Brain (organoid and tissue), 16 donors: ENCODE measurements at places on chromosomes 1 and 21.

DNA sequence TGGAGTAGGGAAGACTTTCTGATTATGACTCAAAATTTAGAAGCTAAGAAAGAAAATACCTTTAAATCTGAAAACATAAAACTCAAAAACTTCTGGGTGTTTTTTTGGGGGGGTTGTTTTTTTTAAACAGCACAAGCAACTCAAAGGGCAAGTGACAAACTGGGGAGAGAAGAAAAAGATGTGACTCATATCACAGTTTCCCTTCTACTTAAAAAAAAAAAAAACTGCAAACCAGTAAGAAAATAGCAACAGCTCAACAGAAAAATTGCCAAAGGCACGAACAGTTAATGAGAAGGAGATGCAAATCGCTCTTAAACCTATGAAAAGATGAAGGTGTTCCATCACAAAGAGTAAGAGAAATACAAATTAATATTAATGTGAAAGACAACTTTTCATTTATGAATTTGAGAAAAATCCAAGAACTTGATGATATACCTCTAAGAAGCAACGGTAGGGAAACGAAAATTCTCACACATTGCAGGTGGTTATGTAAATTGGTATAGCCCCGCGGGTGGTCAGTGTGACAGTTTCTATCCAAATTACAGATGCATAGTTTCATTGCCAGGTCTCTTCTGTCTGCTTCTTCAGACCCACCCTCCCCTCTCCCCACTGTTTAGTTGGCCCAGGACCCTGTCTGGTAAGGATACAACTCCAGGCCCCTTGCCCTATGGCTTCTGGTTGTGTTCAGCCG, 9.0 kb downstream of the IFNAR2 start:
- DNase-seq = no peak

DNA sequence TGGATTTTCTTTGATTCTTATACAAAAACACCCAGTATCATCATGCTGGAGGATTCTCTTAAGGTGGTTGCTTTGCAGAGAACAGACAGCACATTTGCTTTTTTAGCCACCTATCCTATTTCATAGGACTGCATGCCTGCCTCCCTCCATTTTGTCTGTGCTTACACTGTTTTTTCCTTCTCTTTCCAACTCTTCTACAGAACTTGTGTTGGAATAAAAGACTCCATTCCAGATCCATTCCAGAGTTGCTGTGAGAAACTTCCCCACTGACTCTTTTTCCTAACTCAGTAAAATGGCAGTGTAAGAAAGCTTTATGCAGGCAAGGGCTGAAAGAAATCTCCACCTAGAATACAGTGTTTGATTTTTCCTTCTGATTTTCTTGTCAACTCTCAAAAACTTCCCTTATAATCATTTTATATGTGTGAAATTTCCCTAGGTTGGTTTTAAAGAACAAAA, 5.2 kb upstream of the ARID1A start:
- DNase-seq = peak; percentile 75

DNA sequence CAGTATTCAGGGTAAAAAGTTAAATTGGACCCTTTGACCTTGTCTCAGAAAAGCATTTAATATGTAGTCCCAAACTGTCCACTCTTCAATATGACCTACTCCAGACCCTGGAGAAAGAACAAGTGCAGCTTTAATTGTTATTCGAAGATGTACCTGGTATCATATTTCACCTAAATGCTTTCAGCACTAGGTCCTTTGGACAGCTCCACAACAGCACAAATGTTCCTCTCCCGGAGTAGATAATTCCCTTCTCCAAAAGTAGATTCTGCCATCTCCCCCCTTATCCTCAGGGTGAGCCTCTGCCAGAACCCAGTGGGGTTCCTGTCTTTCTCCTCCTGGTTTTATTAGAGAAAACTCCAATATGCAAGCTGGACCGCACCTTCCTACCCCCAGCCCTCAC, 104.5 kb upstream of the AJAP1 start:
- no peak for DNase-seq

DNA sequence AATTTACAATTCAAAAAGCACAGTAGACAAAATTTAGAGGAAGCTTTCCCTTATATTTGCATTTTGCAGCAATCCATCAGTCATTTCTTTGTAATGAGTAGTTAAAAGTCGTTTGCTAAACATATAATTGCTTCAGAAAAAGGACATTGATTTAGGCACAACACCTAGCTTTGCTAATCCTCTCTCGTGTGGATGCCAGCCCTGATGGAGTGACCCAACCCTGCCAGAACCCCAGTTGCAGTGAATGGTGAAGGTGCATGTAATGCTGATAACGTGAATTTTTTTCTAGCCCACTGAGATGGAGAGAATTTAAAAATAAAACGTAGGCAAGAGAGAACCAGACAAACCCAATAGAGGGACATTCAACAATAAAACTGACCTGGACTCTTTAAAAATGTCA, 263.4 kb downstream of the GRIK1 start:
- no peak for DNase-seq

GRCh38 chr1:167862432-167863076, 51.4 kb downstream of the ADCY10 start:
- no peak for DNase-seq

- peak; percentile 93 for DNase-seq
These were observed 193.5 kb downstream of the PDE4B start for GRCh38 chr1:65986146-65986545.

DNA sequence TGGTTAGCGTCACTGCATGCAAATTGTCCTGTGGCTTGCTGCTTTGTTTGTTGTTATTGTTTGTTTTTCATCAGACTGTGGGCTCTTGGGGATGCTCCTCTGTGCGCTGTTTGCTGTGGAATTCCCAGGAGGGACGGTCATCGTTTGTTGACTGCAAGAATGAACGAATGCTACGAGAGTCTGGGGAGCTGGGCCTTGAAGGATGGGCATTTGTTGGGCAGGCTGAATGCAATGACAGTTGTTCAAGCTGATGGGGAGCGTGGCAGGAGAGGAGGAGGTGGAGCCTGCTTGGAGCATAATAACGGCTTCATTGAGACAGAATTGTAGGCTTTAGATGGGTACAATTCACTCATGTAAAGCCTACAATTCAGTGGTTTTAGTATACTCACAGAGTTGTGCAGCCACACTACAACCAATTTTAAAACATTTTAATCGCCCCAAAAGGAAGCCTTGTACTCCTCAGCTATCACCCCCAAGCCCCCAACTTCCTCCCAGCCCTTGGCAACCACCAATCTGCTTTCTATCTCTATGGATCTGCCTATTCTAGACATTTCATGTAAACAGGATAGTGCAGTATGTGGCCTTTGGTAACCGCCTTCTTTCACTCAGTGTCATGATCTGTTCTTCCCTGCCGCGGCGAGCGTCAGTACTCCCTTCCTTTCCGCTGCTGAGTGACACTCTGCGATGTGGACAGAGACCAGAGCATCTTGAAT, 190.2 kb downstream of the CAMTA1 start:
- DNase-seq = no peak

DNA sequence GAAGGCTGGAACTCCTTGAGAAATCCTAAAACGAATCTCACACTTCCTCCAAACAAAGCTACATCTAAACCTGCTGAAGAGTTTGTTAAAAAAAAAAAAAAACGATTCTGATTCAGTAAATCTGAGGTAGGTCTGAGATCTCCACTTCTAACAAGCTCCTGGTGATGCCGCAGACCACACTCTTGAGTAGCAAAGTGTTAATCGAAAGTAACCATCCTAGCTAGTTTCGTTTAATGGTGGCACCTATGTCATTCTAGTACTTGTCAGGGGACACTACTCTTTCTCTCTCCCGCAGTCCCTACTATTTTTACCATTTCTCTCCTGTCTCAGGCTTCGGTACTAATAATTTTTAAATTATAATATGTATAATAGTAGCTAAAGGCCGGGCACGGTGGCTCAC, 2.1 kb downstream of the CLCC1 start:
- no peak for DNase-seq

DNA sequence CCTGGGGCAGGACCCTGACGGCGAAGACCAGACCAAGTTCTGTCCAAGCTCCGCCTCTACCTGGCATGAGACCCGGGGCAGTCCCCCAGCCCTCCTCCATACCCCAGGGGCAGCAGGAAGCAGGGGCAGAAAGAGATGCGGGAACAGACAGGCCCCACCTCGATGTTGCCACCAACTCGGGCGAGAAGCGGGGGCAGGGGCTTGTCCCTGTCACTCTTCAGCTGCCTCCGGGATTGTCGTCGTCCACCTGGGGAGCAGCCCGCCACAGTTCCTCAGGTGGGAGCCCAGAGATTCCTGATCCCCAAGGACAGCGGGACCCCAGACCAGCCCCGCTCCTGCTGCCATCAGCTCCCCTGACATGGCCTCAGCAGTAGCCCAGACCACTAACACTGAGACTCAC, 54.8 kb downstream of the CHD5 start:
- no peak for DNase-seq

GRCh38 chr21:45376459-45377324, 28.3 kb upstream of the COL18A1 start:
- no peak for DNase-seq

GRCh38 chr1:223035724-223036478, 107.1 kb downstream of the TLR5 start:
- DNase-seq = no peak

DNA sequence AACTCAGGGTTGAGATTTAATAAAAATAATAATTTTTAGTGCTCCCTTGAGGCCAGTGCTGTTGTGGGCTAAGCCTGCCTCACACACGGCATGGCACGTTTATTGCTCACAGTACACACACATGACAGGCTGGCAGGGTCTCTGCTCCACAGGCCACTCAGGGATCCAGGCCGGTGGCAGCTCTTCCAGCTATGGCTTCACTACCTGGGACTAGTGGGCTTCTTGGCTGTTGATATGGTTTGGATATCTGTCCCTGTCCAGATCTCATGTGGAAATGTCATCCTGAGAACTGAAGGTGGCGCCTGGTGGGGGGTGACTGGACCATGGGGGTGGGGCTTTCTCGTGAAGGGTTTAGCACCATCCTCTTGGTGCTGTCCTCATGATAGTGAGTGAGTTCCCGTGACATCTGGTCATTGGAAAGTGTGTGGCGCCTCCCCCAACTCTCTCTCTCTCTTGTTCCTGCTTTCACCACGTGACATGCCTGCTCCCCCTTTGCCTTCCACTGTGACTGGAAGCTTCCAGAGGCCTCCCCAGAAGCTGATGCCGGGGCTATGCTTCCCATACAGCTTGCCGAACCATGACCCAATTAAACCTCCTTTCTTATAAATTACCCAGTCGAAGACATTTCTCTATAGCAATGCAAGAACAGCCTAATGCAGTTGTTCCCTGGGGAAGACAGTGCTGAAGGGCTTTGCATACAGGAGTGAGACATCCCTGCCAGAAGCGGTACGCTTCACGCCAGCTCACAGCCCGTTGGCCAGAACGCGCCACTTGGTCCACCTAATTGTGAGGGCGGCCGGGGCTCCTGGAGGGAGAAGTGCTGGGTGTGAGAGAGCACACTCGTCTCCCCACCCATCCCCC, 226.9 kb upstream of the C1orf174 start:
- DNase-seq = no peak

- no peak for DNase-seq
These were observed 4.7 kb downstream of the TMEM54 start for GRCh38 chr1:32896451-32896850.

GRCh38 chr1:28139025-28139712, 37.3 kb downstream of the PTAFR start:
- DNase-seq = no peak

DNA sequence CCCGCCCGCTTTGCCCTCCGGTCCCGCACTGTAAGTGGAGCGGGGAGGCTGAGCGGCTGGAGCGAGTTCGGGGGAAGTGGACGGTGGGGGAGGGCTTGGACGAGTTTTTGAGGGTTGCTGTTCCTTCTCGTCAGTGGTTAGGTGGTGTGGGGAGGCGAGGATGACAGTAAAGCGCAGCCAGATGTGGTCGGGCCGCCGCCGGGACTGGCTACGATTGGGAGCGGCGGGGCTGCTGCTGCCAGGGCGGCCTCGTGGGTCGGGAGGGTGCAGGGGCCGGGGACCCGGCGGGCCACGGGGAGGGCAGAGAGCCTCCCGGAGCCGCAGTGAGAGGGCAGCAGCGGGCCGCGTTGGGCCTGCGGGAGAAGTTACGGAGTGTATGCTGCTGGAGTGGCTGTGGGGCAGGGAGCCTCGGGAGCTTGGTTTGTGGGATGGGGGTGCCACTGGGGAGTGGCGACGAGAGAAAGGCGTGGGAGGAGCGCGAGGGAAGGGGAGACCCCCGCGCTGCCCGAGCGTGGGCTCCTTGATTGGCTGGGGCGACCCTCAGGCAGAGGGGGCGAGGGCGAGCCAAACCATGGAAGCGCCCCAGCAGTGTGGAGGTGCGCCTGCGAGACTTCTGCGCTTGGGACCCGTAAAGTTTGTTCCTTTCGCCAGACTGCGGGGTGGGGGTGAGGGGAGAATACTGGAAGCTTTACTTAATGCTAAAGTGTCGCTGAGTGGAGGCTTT, 2.1 kb downstream of the ADGRL2 start:
- DNase-seq = peak; percentile 71

DNA sequence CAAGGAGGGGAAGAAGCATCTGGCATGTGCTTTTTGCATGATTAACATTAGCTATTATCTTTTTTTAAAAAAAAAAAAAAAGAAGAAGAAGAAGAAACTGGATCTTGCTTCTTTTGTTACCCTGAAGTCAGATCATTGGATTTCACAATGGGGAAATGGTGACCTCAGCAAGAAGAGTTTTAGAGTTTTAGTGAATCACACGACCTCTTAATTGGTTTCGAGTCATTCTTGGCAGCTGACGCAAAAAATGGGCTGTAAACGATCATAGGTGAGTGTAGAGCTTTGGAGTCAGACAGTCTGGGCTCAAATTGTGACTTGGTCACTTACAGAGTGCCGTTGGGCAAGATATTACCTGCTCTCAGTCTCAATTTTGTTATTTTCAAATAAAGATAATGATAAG, 33.3 kb upstream of the PGBD5 start:
- DNase-seq = no peak

DNA sequence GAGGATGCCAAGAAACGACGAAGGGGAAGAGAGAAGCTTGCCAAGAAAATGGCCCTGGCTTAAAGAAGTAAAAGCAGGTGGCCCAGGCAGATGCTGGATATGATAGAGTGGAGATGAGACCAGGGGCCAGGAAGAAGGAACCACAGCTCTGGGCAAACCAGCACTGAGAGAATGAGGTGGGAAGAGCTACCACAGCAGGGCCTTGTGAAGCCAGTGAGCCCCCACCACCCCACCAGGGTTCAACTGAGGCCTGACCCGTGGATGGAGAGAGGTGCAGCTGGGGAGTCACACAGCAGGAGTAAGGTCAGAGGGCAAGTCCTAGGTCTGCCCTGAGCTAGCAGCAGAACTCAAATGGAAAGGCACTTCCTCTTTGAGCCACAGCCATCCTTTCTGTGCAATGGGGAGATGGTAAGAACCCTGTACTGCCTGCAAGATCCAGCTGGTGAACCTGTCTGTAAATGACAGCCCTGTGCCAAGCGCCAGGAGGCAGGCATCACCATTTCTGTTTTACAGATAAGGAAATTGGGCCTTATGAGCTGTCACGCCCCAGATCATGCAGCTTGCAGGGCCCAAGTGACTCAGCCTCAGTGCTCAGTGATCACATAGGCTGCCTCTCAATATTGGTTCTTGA, 8.5 kb downstream of the SH3BGRL3 start:
- DNase-seq = no peak

- no peak for DNase-seq
These were observed 84.6 kb upstream of the NEK7 start for GRCh38 chr1:198072177-198072576.

GRCh38 chr1:36807262-36807661, 227.1 kb downstream of the GRIK3 start:
- no peak for DNase-seq

- DNase-seq = peak; percentile 50
These were observed 48.4 kb downstream of the NEK7 start for GRCh38 chr1:198205016-198205684.
